ENCODE measurements at places on chromosomes 1 and 21.
A peak's percentile ranks its signal among the peaks of the same experiment; 100 is the strongest.

- DNase-seq: no peak
These were observed 919 bp downstream of the CHI3L1 start for GRCh38 chr1:203185585-203185984.

GRCh38 chr1:3334366-3334765 lies 120.1 kb upstream of the ARHGEF16 start:
- no peak for DNase-seq

- no peak for DNase-seq
These were observed 9.5 kb upstream of the HPDL start for GRCh38 chr1:45317166-45317565.

GRCh38 chr1:215793180-215793579 lies 226.1 kb downstream of the KCTD3 start:
- no peak for DNase-seq

GRCh38 chr1:115428676-115429075 lies 90.6 kb upstream of the NGF start:
- DNase-seq: no peak

GRCh38 chr1:38454236-38454635 lies 405.3 kb downstream of the RRAGC start:
- DNase-seq: no peak

GRCh38 chr1:181038399-181038873 lies 4.7 kb downstream of the MR1 start:
- peak; percentile 41 for DNase-seq

GRCh38 chr21:38460171-38460742 lies 38.0 kb downstream of the ERG start:
- DNase-seq: no peak
